Stimulated activated CD8-positive, alpha-beta memory T cell treated with anti-CD3 and anti-CD28 coated beads, Interleukin-7, amount 100 ng/mL, for 4 hours (primary cell): ENCODE measurements at places on chromosomes 11 and 22.

DNA sequence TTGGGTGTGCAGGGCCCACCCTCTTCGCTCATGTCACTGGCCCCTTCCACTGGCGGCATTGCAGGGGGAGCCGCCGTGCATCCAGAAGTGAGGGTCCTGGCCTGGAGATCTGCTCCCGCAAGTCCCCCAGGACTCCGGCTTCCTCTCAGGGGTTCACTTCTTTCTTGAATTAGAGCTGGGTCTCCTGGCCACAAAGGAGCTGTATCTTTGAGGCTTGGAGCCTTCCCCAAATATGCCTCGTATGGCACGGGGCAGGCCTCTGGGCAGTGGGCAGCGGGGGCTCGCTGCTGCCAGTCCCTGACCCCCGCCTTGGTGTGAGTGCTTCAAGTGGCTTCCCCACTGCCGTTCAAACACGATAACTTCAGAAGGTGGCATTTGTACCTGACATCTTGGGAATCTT lies 7.4 kb upstream of the IFITM3 start:
- DNase-seq = no peak

DNA sequence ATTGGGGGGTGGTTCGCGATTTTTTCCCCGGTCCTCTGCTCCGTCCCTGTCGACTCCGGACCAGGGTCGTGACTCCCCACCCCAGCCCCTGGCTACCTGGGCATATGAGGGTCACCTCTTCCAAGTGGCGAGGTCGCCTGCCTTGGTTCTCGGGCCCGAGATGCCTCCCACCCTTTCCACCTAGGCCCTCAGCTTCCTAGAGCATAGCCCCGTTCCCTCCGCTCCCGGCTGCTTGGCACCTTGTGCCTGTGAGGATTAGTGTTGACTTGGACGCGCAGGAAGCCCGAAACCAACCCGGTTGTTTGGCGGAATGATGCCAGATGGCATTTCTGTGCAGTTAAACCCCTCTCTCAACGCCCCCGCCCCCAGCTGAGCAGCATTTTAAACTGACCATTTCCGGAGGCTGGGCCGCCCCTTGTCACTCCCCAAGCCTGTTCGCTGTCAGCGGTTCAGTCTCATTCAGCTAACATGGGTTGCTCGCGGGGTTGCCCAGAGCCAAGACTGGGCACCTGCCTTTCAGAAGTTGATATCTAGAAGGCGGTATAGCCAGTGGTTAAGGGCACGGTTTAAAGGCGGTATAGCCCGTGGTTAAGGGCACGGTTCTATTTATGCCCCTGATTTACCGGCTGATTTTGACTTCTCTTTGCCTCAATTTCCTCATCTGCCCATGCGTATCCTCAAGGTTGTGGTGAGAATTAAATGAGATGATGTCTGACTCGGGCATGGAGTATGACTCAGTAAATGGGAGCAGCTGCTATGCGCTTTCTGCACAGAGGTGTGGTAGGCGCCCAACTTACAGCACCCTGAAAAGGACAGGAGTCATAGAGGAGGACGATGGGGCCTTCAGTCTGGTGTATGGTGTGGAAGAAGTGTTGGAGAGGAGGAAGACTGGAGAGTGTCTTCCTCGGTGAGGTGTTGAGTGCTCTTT lies 639 bp downstream of the INCENP start:
- no peak for DNase-seq

- no peak for DNase-seq
Observed at GRCh38 chr11:132278801-132279574, 908.6 kb downstream of the NTM start.

DNA sequence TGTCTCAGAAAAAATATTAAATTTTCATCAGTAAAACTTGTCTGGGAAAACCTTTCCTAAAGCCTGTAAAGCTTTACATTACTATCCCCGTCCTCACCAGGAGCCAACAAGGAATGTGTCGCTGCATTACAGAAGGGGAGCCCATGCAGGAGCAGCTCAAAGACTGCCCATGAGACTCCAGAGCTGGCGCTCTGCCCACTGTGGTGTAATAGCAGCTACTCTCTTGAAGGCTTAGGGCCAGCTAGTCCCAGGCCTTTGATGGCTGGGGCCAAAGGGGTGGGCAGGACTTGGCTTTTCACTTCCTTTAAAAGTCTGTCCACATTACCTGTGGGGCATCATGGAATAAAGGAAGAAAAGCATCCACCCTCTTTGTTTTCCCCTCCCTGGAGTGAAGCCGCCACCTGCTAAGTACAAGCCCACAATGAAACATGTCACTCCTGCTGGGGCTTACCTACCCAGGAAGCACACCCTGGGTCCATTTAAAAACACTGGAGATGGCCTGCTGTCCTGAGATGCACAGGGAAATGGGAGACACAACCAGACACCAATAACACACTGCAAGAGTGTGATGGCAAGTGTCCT lies 150.7 kb downstream of the ADAMTS15 start:
- DNase-seq = no peak

- DNase-seq = no peak
Observed at GRCh38 chr22:50435291-50436014, 39.4 kb downstream of the SBF1 start.

- DNase-seq = no peak
Observed at GRCh38 chr11:95999711-96000406, 76.0 kb upstream of the MTMR2 start.

DNA sequence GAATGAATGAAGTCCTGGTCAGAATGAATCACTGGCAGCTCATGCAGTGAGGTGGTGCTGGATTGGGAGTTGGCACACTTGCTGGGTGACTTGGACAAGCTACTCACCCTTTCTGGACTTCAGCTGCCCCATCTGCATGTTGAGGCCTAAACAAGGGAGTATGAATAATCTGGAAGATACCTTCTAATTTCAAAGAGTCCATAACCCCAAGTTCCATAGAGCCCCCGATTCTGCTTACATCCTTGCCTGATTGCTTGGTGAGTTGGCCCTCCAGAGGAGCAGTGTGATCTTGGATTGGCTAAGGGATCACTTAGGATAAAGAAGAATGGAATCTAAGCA lies 18.3 kb upstream of the ACCSL start:
- no peak for DNase-seq
